ENCODE measurements at places on chromosomes 4 and X.

- no peak for DNase-seq
Observed at GRCh38 chr4:84151574-84151973, 347.5 kb downstream of the NKX6-1 start.

DNA sequence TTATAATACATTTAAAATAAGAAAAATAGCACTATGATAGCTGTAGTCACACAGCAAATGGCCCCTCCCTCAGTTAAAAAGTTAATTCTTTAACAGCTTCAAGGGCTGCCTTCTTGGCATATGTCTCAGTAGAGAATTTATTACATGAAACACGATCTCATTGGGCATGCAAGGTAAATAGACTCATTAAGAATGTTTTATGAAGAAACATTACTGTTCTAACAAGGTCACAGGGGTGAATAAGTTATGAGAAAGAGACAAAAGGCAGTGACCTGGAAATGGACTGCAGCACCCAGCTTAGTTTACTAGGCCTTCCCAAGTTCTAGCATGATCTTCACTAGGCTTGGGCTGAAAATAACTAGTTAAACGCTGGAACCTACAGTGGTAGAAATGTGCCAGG is 277.7 kb downstream of the NR3C2 start:
- peak; percentile 44 for DNase-seq

GRCh38 chrX:84170931-84171330 is 17.1 kb downstream of the RPS6KA6 start:
- DNase-seq, result no peak

GRCh38 chr4:94575652-94576051 is 123.9 kb downstream of the PDLIM5 start:
- DNase-seq, result no peak

GRCh38 chr4:120939693-120940092 is 17.2 kb upstream of the PRDM5 start:
- DNase-seq, result no peak
